Astrocyte (in vitro differentiated cells and primary cell): ENCODE measurements at places on chromosomes 11 and 22. TPM values are rescaled to one million over a fixed set of nuclear protein-coding genes. Genes with fewer than 3 reads are reported as not detected.

MYOD1 gene
- not detected in 2 replicates for total RNA-seq

RAB3IL1 gene
- 0.91 and 1.7 TPM in 2 replicates for total RNA-seq

MB gene
- not detected in 2 replicates for total RNA-seq

ALX4 gene
- not detected in 2 replicates for total RNA-seq

MOV10L1 gene
- total RNA-seq = 0.61 and 0.62 TPM in 2 replicates

SESN3 gene
- total RNA-seq = 85.6 and 98.1 TPM in 2 replicates

SEPTIN5 gene
- 7.3 and 8.6 TPM in 2 replicates for total RNA-seq

ASPHD2 gene
- 11.7 and 13.0 TPM in 2 replicates for total RNA-seq

CHRNA10 gene
- total RNA-seq = 1.5 and 2.1 TPM in 2 replicates

TECTA gene
- 0.84 and 0.91 TPM in 2 replicates for total RNA-seq

SPTBN2 gene
- total RNA-seq = 18.2 and 22.7 TPM in 2 replicates

LMO1 gene
- 0.46 and 1.5 TPM in 2 replicates for total RNA-seq

PATE2 gene
- 0.16 TPM in 1 of 2 replicates, not detected in the other for total RNA-seq

TNKS1BP1 gene
- 149 and 161 TPM in 2 replicates for total RNA-seq

SELENOM gene
- total RNA-seq = 157 and 205 TPM in 2 replicates

OR10A2 gene
- not detected in 2 replicates for total RNA-seq

NUDT8 gene
- total RNA-seq = 3.0 and 4.5 TPM in 2 replicates

TTC36 gene
- total RNA-seq = 0.43 and 0.84 TPM in 2 replicates

DDIAS gene
- 2.6 and 4.0 TPM in 2 replicates for total RNA-seq

RAB36 gene
- total RNA-seq = 5.0 and 5.2 TPM in 2 replicates

PKP3 gene
- 1.1 and 2.1 TPM in 2 replicates for total RNA-seq

SCO2 gene
- total RNA-seq = 1.8 and 5.5 TPM in 2 replicates

OR52A1 gene
- not detected in 2 replicates for total RNA-seq

SPI1 gene
- not detected in 2 replicates for total RNA-seq

CUL5 gene
- 40.9 and 41.1 TPM in 2 replicates for total RNA-seq

C11orf86 gene
- not detected in 2 replicates for total RNA-seq

ATG13 gene
- total RNA-seq = 116 and 117 TPM in 2 replicates

ALKBH8 gene
- 12.7 and 13.0 TPM in 2 replicates for total RNA-seq

ZFTA gene
- 29.0 and 31.2 TPM in 2 replicates for total RNA-seq

DBX1 gene
- total RNA-seq = not detected in 2 replicates

SLCO2B1 gene
- 2.6 and 5.0 TPM in 2 replicates for total RNA-seq

DMC1 gene
- total RNA-seq = 0.11 TPM in 1 of 2 replicates, not detected in the other

PHF21A gene
- total RNA-seq = 64.2 and 69.3 TPM in 2 replicates

BAIAP2L2 gene
- 0.54 and 0.94 TPM in 2 replicates for total RNA-seq

SLC39A13 gene
- total RNA-seq = 76.6 and 92.7 TPM in 2 replicates

TIMP3 gene
- 145 and 158 TPM in 2 replicates for total RNA-seq

OR10D3 gene
- not detected in 2 replicates for total RNA-seq

PTPRJ gene
- 17.4 and 22.9 TPM in 2 replicates for total RNA-seq

CECR2 gene
- total RNA-seq = 12.6 and 15.7 TPM in 2 replicates

RIMBP3B gene
- total RNA-seq = 0.12 and 0.16 TPM in 2 replicates

BARX2 gene
- total RNA-seq = not detected in 2 replicates

SLC43A1 gene
- total RNA-seq = 3.5 and 4.5 TPM in 2 replicates

TRIM49D1 gene
- 0.34 and 0.50 TPM in 2 replicates for total RNA-seq

PNPLA3 gene
- total RNA-seq = 8.3 and 10.8 TPM in 2 replicates

CDC42EP2 gene
- total RNA-seq = 23.0 and 26.7 TPM in 2 replicates

POU2AF2 gene
- total RNA-seq = not detected in 2 replicates

ADM2 gene
- total RNA-seq = 23.0 and 26.3 TPM in 2 replicates

C11orf87 gene
- 0.07 TPM in 1 of 2 replicates, not detected in the other for total RNA-seq
